ENCODE measurements at places on chromosomes 7 and 10.

- DNase-seq = no peak
These were observed 101.7 kb downstream of the LMBR1 start for GRCh38 chr7:156791241-156791640.

DNA sequence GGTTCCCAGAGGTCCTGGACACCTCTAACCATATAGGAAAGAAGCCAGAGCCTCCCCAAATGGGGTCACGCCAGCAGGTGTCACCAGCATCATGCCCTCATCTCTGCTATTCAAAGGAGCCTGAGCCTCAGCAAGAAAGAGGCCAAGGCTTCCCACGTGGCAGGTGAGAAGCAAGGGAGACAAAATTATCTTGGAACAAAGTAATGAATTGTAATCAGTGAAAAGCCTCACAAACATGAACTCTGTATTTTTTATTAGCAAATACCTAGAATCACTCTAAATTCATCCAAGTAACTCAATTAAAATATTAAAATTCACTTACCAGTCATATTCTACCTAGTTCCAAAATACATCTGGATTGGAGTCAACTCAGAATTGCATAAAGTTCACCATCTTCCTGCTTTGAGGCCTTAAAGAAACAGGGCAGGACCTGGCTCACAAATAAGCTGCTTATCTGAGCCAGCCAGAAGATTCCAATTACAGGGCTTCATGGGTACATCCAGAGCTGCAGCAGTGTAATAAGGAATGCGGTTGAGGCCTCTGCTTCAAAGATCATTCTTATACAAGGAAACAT lies 68.7 kb downstream of the SGMS1 start:
- no peak for DNase-seq

- DNase-seq = no peak
These were observed 248.3 kb downstream of the CDK14 start for GRCh38 chr7:90844421-90844820.

- DNase-seq = no peak
These were observed 73.3 kb downstream of the NRF1 start for GRCh38 chr7:129684777-129685176.

- peak; percentile 42 for DNase-seq
These were observed 6.1 kb upstream of the VCL start for GRCh38 chr10:73991884-73992245.

GRCh38 chr10:26650406-26650805 lies 47.1 kb upstream of the PDSS1 start:
- no peak for DNase-seq

DNA sequence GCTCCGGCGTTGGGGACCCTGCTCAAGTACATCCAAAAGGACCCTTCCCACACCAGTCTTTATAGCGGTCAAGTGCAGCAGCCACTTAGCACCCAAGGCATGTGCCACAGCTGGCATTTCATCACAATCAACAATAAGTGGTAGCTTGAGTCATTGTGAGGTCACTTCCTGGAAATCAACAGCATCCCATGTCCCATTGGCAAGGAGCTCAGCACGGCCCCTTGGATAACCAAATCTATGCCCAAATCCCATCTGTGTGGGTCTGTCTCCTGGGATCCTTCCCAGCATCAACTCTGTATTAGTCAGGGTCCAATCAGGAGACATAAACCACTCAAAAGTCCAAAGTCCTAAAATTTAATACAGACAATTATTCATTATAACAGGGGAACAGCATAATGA lies 27.1 kb downstream of the MDH2 start:
- no peak for DNase-seq

DNA sequence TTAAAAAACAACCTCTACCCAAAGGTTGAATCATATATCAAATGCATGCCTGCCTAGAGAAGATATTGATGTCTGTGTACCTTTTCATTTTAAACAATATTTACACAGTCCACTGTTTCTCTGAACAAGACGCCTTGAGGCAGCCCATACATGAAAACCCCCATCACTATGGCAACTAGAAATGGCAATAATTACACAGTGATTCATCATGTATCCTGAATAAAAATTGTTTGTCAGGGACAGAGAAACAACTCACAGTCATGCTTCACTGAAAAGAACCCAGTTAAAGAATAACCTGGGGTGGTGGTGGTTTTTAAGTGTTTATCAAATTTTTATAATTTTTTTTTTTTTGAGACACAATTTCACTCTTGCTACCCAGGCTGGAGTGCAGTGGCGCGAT lies 19.7 kb downstream of the DNAJC12 start:
- DNase-seq = no peak

DNA sequence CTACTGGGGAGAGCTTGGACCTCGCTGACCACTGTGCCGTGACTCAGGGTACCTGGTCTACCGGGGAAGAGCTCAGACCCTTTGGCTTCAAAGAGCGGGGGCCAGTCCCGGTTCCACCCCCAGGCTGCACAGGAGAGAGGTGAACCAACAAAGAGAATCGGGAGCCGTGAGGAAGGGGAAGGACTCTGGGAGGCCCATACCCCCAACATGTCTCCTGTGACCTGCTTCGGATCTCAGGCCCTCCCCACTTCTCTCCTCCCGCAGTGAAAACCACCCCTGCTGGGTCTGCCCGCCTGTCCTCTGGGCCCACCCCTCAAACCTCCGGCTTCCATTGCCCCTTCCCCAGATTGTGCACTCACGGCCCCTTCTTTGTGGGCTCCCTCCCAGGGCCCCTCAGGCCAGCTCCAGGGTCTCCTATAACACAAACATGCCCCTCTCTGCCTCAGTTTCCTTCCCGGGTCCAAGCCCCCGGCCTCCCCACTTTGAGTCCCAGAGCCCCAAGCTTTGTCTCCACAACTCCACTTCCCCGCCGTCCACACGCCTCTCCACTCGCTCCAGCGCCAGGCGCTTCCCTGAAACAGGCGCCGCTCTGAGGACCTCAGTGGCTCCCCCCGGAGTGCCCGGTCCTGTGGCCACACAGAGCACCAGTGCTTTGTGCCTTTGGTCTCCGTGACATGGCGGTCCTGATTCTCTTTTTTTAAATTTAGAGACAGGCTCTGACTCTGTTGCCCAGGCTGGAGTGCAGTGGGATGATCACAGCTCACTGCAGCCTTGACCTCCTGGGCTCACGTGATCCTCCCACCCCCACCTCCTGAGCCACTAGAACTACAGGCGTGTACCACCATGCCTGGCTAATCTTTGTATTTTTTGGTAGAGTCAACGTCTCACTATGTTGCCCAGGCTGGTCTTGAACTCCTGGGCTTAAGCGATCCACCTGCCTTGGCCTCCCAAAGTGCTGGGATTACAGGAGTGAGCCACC lies 7.5 kb upstream of the INTS1 start:
- no peak for DNase-seq

DNA sequence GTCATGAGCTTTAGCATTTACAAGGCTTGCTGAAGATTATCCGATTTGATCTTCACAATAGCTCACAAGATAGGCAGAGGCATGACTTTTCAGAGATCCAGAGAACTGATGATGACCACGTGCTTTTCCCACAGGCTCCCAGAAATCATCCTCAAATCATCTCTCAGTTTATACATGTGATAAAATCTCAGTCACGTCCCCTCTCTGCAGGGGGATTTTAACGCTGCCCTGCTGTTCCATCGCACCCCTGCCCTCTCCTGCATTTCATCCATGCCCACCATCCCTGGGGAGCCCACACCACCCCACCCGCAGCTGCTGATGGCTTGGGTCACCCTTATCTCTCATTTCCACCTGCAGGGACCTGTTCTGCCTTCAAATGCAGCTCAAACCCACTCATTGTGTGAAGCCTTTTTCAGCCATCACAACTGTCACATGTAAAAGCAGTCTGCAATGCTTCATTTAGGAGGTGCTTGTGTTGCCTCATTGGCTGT lies 141.8 kb downstream of the DIP2C start:
- no peak for DNase-seq

DNA sequence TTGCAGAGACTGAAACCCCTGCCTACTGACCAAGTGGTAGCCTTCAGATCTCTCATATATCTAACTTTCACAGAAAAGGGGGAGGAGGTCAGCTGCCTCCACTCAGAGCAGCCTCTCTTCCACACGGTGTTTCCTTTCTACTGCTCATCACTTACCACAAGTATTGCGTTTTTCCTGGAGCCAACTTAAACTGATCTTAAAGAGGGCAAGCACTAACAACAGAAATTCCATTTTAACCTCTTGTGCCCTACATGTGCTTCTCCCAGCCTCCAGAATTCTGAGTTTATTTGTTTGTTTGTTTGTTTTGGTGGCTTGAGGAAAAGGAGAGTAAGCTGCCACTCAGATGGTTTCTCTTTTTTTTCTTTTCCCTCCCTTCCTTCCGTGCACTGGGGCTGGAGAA lies 19.1 kb downstream of the SKIDA1 start:
- DNase-seq = no peak

- DNase-seq = no peak
These were observed 33.2 kb upstream of the TLX1 start for GRCh38 chr10:101097881-101098280.
